Sigmoid colon (tissue), 7 donors: ENCODE measurements at places on chromosomes 5 and 9. TPM values are rescaled to one million over a fixed set of nuclear protein-coding genes. Genes with fewer than 3 reads are reported as not detected.

DNA sequence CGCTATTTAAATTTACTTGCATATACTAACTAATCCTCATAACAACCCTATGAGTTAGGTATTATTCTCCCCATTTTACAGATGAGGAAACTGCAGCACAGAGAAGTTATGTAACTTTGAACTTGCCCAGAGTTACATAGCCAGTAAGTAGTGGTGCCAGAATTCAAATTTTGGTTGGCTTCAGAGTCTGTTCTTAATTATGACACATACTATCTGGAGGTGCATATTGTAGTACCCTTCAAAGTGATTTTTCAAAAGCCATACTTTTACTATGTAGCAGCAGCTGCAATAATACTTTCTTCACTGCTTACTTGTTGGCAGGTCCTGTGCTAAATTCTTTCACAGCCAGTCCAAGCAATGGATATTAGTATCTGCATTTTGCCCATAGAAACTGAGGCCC, 16.4 kb downstream of the MAN2A1 start:
- no peak for DNase-seq
- no peaks in the 10 kb centered on the region for H3K36me3 ChIP-seq
- no peak overlapping the region for H3K4me3 ChIP-seq
- H3K27me3 ChIP-seq = no peaks in the 10 kb centered on the region

GRCh38 chr5:77367741-77368140, 124.4 kb downstream of the WDR41 start:
- DNase-seq = no peak
- H3K4me3 ChIP-seq = no peak overlapping the region
- H3K4me1 ChIP-seq = no peaks in the 10 kb centered on the region

GRCh38 chr5:107402434-107403227, 268.1 kb downstream of the EFNA5 start:
- H3K4me1 ChIP-seq = no peaks in the 10 kb centered on the region
- DNase-seq = no peak
- H3K27ac ChIP-seq = no peak overlapping the region
- H3K4me3 ChIP-seq = no peak overlapping the region
- no peaks in the 10 kb centered on the region for H3K27me3 ChIP-seq

PCDHB12 gene
- total RNA-seq = 4.3 TPM

ASPN gene
- total RNA-seq = 16.6 TPM

CCNJL gene
- total RNA-seq = 0.95 TPM

HNRNPH1 gene
- total RNA-seq = 345 TPM
